A673 (cell line): ENCODE measurements at places on chromosomes 7 and 10.

DNA sequence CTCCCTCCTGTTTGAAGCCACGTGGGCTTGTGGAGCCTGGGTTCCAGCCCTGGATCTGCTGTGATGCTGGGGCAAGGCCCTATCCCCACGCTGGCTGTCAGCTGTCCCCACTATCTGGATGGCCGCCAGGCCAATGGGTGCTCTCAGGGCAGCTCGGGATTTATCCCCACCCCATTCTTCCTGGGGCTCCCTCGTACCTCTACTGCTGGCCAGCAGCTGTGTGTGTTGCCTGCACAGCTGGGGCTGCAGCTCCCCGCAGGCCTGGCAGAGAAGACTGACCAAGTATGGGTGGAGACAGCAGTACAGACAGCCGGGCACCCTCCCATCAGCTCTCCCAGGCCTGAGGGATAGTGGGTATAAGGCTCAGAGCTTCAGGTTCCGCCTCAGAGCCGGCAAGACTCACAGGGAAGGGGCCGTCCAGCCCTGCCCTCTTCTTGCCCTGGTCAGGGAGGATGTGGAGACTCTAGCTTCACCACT lies 13.6 kb downstream of the CLIP2 start:
- DNase-seq = no peak

- peak; percentile 20 for DNase-seq
These were observed 18.1 kb upstream of the GSTK1 start for GRCh38 chr7:143245123-143245522.

- no peak for DNase-seq
These were observed 5.6 kb downstream of the CYP3A43 start for GRCh38 chr7:99833289-99833877.

DNA sequence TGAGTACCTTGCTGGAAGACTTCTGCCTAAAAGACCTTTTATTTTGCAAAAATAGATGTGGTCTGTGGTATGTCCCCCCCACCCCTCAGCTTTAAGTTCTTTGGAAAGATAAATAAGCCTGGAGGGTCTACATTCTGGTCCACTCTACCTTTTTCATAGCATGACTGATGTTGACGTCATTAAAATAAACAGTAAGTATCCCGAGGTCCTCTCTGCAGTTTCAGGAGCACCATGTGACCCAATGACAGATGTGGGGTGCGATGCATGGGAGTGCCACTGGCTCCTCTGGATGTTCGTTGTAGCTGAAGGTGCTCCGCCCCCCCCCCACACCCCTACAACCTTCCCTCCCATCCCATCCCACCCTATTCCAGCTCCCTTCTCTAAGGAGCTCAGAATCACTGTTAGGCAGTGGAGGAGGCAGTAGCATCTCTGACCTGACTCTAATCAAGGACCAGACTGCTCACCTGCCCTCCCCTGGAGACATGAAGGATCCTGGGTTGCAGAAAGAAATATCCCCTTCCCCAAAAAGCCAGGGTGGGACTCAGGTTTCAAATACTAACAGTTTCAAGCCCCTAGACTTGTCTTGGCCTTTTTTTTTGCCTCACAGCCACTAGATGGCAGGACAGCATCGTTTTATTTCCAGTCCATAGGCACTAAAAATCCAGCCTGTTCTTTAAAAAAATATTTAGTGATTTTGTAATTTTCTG lies 25.1 kb downstream of the CASP7 start:
- DNase-seq = peak; percentile 80

GRCh38 chr7:85341121-85341520 lies 154.3 kb upstream of the SEMA3D start:
- DNase-seq = no peak

- DNase-seq = no peak
These were observed 1.5 kb downstream of the ZFAND2A start for GRCh38 chr7:1158203-1159126.

DNA sequence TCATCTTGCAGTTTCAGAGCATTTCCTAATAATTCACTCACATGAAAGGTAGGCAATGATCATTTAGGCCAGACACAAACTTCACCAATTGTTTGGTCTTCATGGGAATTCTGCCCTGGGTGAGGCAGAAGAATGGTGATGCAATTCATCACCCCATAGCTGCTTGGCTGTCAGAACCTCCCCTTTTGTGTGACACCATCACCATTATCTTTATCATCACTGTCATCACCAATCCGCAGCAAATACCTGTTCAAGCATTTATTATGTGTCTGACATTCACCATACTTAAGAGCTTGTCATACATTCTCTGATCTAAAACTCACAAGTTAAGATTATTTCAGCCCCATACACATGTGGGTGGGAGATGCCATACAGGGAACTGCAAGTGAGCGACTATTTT lies 799.5 kb upstream of the LRRN3 start:
- no peak for DNase-seq
